ENCODE measurements at places on chromosomes 1 and 21. TPM values are rescaled to one million over a fixed set of nuclear protein-coding genes. Genes with fewer than 3 reads are reported as not detected.
A peak's percentile ranks its signal among the peaks of the same experiment; 100 is the strongest.

- no peaks in the 10 kb centered on the region for H3K4me1 ChIP-seq
- H3K27me3 ChIP-seq: no peaks in the 10 kb centered on the region
- no peak overlapping the region for H3K27ac ChIP-seq
- no peaks in the 10 kb centered on the region for H3K36me3 ChIP-seq
- H3K4me3 ChIP-seq: no peak overlapping the region
- no peak for DNase-seq
Measured at GRCh38 chr1:237975903-237976302, 85.2 kb upstream of the ZP4 start.

GRCh38 chr1:53585129-53585528, 125.9 kb downstream of the DMRTB1 start:
- no peak overlapping the region for H3K27ac ChIP-seq
- H3K4me1 ChIP-seq: peaks cover 15% of the 10 kb centered on the region
- no peaks in the 10 kb centered on the region for H3K27me3 ChIP-seq
- H3K36me3 ChIP-seq: no peaks in the 10 kb centered on the region
- H3K4me3 ChIP-seq: no peak overlapping the region

GRCh38 chr21:44614161-44614631, 2.3 kb downstream of the KRTAP10-8 start:
- H3K27me3 ChIP-seq: no peaks in the 10 kb centered on the region
- no peak for DNase-seq
- H3K4me3 ChIP-seq: no peak overlapping the region
- H3K36me3 ChIP-seq: no peaks in the 10 kb centered on the region

CNTN2 gene
- not detected for total RNA-seq

DNA sequence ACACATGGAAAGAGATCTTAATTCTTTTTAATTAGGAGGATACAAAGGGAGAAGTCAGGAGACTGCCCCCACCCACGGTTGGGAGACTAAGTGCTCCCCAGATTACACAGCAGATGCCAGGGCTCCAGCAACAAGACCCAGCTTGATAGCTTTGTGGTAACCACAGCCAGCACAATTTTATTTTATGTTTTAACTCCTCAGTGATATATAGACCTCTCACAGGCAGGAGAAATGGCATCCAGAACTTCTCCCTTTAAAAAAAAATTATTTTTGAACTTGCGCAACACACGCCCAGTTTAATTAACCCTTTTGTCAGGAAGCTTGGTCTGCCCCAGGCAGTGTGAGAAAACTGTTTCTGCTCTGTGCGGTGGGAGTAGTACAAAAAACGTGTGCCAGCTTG, 62.6 kb upstream of the ACOT11 start:
- H3K27me3 ChIP-seq: no peaks in the 10 kb centered on the region
- H3K4me3 ChIP-seq: no peak overlapping the region
- no peak for DNase-seq
- no peak overlapping the region for H3K27ac ChIP-seq

GRCh38 chr1:109523706-109524105, 14.2 kb upstream of the AMIGO1 start:
- H3K27me3 ChIP-seq: no peaks in the 10 kb centered on the region
- no peak for DNase-seq
- no peaks in the 10 kb centered on the region for H3K4me1 ChIP-seq
- H3K27ac ChIP-seq: no peak overlapping the region
- no peaks in the 10 kb centered on the region for H3K36me3 ChIP-seq

DNA sequence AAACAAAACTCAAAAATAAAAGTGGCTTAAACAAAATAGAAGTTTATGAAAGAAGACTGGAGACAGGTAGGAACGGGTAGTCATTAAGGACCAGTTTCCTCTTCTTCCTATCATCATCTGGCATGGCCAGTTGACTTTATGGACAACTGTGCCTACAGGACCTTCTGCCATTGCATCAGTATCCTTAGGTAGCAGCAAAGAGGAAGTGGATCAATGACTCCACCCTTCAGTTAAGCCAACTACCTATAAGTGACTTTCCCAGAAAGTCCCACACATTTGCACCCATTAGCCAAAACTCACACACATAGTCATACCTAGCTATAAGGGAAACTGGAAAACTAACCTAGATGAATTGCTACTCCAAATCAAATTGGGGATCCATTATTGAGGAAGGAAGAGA, 51.7 kb downstream of the RASAL2 start:
- DNase-seq: no peak
- H3K4me3 ChIP-seq: no peak overlapping the region
- H3K4me1 ChIP-seq: no peaks in the 10 kb centered on the region
- H3K36me3 ChIP-seq: no peaks in the 10 kb centered on the region

DNA sequence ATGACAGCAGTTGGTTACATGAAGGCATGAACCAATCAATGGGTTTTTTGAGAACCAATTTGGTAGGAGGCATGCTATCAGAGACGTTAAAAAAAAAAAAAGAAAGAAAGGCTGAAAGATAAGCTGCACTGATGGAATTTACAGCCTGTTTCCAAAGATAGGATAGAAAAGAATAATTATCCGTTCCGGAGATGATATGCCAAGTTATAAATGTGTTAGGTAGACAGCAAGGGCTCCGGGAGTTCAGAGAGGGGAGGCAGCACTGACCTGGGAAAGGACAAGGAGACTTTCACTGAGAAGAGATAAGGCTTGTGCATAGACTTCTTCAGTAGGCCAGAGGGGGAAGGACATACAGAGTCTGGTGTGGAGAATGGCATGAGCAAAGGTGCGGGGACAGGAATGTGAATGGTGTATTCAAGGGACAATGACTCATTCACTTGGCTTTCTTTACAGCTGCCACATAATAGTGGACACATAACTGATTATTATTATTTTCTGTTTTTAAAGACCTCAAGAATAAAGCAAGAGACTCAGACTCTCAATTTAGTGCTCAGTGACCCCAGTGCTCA, 24.8 kb upstream of the ACBD6 start:
- H3K4me1 ChIP-seq: peaks cover 11% of the 10 kb centered on the region
- no peak overlapping the region for H3K4me3 ChIP-seq
- no peaks in the 10 kb centered on the region for H3K27me3 ChIP-seq
- H3K36me3 ChIP-seq: no peaks in the 10 kb centered on the region

DNA sequence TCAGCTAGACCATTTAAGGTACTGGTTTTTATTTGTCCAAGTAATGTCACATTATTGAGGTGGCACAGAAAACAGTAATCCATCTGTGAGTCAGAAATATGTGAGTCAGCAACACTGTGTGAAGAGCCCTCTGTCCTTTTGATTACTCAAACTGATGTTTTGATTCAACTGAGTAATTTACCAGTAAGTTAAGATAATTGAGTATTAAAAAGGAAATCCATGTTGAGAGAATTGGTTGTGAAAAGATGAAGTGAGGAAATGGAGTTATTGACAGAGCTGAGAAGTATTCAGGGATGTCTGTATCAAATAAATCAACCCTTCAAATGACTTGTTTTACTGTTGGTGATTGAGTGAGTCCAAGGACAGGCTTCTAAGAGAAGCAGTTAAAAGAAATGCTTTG, 302.7 kb upstream of the SGIP1 start:
- H3K27ac ChIP-seq: no peak overlapping the region
- H3K27me3 ChIP-seq: no peaks in the 10 kb centered on the region
- no peaks in the 10 kb centered on the region for H3K4me1 ChIP-seq
- DNase-seq: no peak
- no peaks in the 10 kb centered on the region for H3K36me3 ChIP-seq

- no peak overlapping the region for H3K4me3 ChIP-seq
- H3K36me3 ChIP-seq: peaks cover 29% of the 10 kb centered on the region
- H3K4me1 ChIP-seq: no peaks in the 10 kb centered on the region
- H3K27ac ChIP-seq: no peak overlapping the region
- no peak for DNase-seq
Measured at GRCh38 chr1:21725748-21726392, 56.7 kb upstream of the RAP1GAP start.

- DNase-seq: peak; percentile 44
- H3K27ac ChIP-seq: no peak overlapping the region
- peaks cover 10% of the 10 kb centered on the region for H3K4me1 ChIP-seq
- H3K4me3 ChIP-seq: no peak overlapping the region
Measured at GRCh38 chr1:246434335-246434734, 72.7 kb downstream of the SMYD3 start.

DNA sequence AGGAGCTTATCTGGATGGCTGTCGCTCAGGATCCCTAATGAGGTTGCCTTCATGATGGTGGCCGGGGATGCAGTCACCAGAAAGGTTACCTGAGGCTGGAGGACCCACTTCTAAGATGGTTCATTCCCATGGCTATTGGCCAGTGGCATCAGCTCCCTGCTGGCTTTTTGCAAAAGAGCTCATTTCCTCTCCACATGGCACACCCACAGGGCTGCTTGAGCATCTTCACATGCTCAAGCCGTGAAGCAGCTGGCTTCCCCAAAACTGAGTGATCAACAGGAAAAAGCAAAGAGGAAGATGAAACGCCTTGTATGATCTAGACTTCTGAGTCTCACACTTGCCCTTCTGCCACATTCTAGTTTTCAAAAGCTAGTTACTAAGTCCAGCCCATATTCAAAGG, 124.6 kb upstream of the CXADR start:
- no peak overlapping the region for H3K4me3 ChIP-seq
- no peaks in the 10 kb centered on the region for H3K27me3 ChIP-seq
- no peak overlapping the region for H3K27ac ChIP-seq
- DNase-seq: no peak
- no peaks in the 10 kb centered on the region for H3K36me3 ChIP-seq

Measured in Karpas-422 (cell line).